ENCODE measurements at places on chromosomes 3 and 15. TPM values are rescaled to one million over a fixed set of nuclear protein-coding genes. Genes with fewer than 3 reads are reported as not detected.

Gene SPINK8
- not detected for total RNA-seq

Gene CCDC54
- total RNA-seq = not detected

Gene IQCF5
- total RNA-seq = not detected

Gene TGM5
- total RNA-seq = 0.18 TPM

Gene FAM81A
- 0.83 TPM for total RNA-seq

Gene CILP
- total RNA-seq = 0.04 TPM

Gene NLGN1
- total RNA-seq = not detected

Gene STXBP5L
- total RNA-seq = not detected

Gene SENP7
- 13.2 TPM for total RNA-seq

GRCh38 chr15:68507447-68507846, 71.3 kb upstream of the CORO2B start:
- DNase-seq = no peak
- H3K4me1 ChIP-seq = no peaks in the 10 kb centered on the region
- H3K4me3 ChIP-seq = no peak overlapping the region
- no peaks in the 10 kb centered on the region for H3K27me3 ChIP-seq
- H3K27ac ChIP-seq = no peak overlapping the region

DNA sequence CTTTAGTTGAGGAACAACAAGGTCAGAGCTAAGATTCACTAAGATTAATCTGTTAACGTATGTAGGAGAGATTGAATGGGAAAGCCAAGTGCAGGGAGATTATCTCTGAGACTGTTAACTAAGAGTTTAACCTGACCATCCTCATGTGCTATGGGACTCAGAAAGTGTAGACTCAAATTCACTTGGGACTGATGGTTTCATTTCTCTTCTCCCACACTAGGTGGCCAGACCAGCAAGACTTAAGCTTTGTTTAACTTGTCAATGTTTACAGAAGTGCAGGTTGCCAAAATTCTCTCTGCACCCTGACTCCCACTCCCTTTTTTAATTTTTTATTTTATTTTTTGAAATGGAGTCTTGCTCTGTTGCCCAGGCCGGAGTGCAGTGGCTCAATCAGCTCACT, 6.3 kb upstream of the HEXA start:
- H3K27ac ChIP-seq = no peak overlapping the region
- no peak for DNase-seq
- no peaks in the 10 kb centered on the region for H3K36me3 ChIP-seq
- no peaks in the 10 kb centered on the region for H3K27me3 ChIP-seq
- H3K4me1 ChIP-seq = peaks cover 5% of the 10 kb centered on the region
- H3K4me3 ChIP-seq = no peak overlapping the region

- H3K27me3 ChIP-seq = no peaks in the 10 kb centered on the region
- H3K4me3 ChIP-seq = no peak overlapping the region
- H3K4me1 ChIP-seq = no peaks in the 10 kb centered on the region
Measured at GRCh38 chr15:89732451-89733172, 18.4 kb downstream of the MESP1 start.

GRCh38 chr3:15097891-15098290, 1.1 kb downstream of the RBSN start:
- H3K4me1 ChIP-seq = peaks cover 18% of the 10 kb centered on the region
- H3K27me3 ChIP-seq = no peaks in the 10 kb centered on the region
- H3K4me3 ChIP-seq = peak overlapping the region; percentile 95
- H3K27ac ChIP-seq = peak overlapping the region; percentile 98
- peaks cover 20% of the 10 kb centered on the region for H3K36me3 ChIP-seq
- DNase-seq = no peak

DNA sequence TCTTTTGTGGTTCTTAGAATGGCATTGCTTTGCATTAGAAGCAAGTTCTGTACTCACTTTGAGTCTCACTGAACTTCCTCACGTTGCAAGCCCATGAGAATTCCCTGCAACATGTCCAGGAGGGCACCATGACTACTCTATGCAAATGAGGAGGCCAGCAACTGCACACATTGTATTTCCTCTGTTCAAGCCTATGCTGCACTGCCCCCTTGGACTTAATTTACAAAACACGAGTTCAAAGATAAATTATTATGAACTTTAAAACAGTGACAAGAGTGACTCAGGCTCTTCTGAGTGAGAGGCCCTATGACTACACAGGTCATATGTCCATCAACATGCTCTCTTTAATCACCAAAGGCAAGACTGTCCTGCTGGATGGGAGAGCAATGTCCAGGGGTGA, 484.2 kb upstream of the ATP11B start:
- no peak for DNase-seq
- no peaks in the 10 kb centered on the region for H3K4me1 ChIP-seq
- H3K36me3 ChIP-seq = no peaks in the 10 kb centered on the region
- no peaks in the 10 kb centered on the region for H3K27me3 ChIP-seq

GRCh38 chr15:98859149-98859548, 148.4 kb downstream of the PGPEP1L start:
- DNase-seq = no peak
- no peak overlapping the region for H3K27ac ChIP-seq
- H3K27me3 ChIP-seq = no peaks in the 10 kb centered on the region
- H3K36me3 ChIP-seq = no peaks in the 10 kb centered on the region
- H3K4me1 ChIP-seq = peaks cover 13% of the 10 kb centered on the region
- no peak overlapping the region for H3K4me3 ChIP-seq

DNA sequence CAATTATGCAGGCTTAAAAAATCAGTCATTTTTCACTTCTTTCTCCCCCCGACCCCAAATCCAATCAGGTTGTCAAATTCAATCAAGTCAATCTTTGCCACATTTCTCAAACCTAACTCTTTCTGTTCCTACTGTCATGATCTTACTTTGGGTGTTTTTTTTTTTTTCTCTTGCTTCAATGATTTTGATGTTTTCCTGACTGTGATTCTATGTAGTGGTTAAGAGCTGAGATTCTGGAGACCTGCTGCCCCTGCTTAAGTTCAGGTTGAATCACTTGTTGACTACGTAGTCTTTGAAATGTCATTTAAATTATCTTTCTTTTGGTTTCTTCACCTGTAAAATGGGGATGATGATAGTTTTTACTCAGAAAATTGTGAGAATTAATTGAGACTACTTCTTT, 117.5 kb downstream of the TPRG1 start:
- H3K4me3 ChIP-seq = no peak overlapping the region
- H3K4me1 ChIP-seq = peaks cover 18% of the 10 kb centered on the region
- H3K27me3 ChIP-seq = no peaks in the 10 kb centered on the region
- no peaks in the 10 kb centered on the region for H3K36me3 ChIP-seq
- no peak for DNase-seq

GRCh38 chr3:114877378-114878113, 269.5 kb downstream of the ZBTB20 start:
- H3K36me3 ChIP-seq = no peaks in the 10 kb centered on the region
- no peak overlapping the region for H3K4me3 ChIP-seq
- H3K27me3 ChIP-seq = no peaks in the 10 kb centered on the region

- H3K27ac ChIP-seq = no peak overlapping the region
- no peak overlapping the region for H3K4me3 ChIP-seq
- peaks cover 3% of the 10 kb centered on the region for H3K27me3 ChIP-seq
- H3K36me3 ChIP-seq = no peaks in the 10 kb centered on the region
- DNase-seq = no peak
Measured at GRCh38 chr15:60118146-60118545, 114.0 kb downstream of the FOXB1 start.

- no peak overlapping the region for H3K27ac ChIP-seq
- H3K36me3 ChIP-seq = no peaks in the 10 kb centered on the region
- no peaks in the 10 kb centered on the region for H3K4me1 ChIP-seq
- DNase-seq = no peak
Measured at GRCh38 chr3:156455839-156456238, 99.1 kb downstream of the SSR3 start.
